ENCODE measurements at places on chromosomes 4 and X. TPM values are rescaled to one million over a fixed set of nuclear protein-coding genes. Genes with fewer than 3 reads are reported as not detected.
A peak's percentile ranks its signal among the peaks of the same experiment; 100 is the strongest.

STARD8 gene
- 3.0 TPM for total RNA-seq

GRCh38 chr4:115126491-115126890 lies 13.1 kb upstream of the NDST4 start:
- DNase-seq, result no peak

WAS gene
- 0.63 TPM for total RNA-seq

USP11 gene
- total RNA-seq, result 84.0 TPM

GRCh38 chr4:81470456-81471297 lies 1.0 kb downstream of the RASGEF1B start:
- DNase-seq, result peak; percentile 55

All from H1 (cell line).